ENCODE measurements at places on chromosomes 5 and 9.

DNA sequence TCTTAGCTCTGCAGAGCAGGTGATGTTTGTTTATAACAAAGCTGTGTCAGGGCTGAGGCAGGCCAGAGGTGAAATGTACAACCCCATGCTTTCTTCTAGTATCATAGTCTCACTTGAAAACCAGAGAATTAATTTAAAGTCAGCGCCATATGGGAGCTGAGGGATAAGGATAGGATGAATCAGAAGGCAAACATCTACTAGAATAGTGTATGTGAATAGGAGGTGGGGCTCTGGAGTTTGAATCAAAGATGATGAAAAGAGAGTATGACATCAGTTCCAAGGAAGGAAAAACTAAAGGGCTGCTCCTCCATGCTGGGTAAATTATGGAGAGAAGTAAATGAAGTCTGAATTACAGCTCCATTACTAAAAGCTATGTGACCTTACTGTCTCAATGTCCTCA, 441.5 kb downstream of the RASEF start:
- no peak for DNase-seq

DNA sequence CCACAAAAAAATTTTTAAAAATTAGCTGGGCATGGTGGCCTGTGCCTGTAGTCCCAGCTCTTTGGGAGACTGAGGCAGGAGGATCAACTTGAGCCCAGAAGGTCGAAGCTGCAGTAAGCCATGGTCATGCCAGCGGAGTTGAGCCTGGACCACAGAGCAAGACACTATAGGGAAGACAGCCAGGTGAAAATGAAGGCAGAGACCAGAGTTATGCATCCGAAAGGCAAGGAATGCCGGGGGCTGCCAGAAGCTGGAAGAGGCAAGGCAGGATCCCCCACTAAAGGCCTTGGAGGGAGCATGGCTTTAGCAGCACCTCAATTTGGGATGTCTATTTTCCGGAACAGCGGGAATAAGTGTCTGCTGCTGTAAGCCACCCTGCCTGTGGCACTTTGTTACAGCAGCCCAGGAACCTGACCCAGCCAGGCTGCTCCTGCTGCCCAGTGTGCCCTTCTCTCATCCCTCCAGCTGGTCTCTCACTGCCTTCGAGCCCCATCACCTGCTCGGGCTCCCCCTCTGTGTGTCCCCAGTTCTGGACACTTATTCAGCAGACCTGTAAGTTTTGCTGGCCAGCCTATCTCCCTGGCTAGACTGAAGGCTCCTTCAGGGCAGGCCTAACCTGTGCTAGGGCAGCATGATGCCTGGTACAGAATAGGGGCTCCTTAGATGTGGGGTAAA, 16.8 kb upstream of the JADE2 start:
- DNase-seq: no peak

DNA sequence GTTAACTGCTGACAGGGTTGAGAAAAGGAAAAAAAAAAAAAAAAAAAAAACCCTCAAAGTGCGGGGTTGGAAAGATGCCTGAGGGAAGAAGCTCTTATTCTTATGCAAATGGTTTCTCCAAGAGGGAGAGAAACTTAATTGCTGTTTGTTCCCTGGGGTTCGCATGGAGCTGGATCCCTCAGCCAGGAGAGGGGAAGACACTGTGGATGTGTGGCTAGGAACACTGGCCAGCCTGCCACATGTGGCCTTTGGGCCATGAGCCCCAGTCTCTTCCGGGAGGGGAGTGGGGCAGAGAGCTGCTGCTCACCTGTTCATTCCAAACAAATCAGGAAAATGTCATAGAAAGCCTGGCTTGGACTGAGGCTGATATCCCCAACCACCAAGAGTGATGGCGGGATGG, 9.4 kb upstream of the SCGB3A2 start:
- DNase-seq: no peak

- no peak for DNase-seq
Observed at GRCh38 chr5:24188216-24188925, 456.4 kb downstream of the CDH10 start.

DNA sequence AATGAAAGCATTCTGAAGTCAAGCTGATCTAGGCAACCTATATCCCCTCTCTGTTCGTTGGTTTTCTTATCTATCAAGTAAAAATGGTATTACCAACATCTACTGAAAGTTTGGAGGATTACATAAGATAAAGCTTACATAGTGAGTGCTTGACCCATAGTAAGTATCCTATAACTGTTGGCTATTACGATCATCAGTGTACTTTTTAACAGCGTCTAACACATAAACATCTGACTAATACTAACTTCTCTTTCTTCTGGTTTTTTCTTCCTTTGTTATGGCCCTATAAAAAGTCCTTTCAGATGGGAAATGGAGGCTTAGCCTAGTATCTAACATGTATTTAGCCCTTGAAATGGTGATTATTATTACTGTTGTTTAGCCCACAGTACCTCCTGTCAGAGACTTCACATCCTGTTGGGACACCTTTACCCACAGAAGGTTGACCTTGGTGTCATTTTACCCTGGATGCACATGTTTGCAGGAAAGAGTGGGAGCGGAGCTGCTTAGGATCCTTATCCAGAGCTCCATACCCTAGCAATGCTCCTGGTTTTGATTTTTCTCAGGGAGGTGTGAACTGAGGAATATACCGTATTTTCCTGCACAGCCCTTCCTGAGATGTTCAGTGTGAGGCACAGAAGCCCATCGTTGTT, 6.0 kb downstream of the INSYN2B start:
- no peak for DNase-seq

All from NCI-H1436 (cell line).